ENCODE measurements at places on chromosomes 12 and 14.

- no peak for DNase-seq
These were observed 47.2 kb downstream of the OR9K2 start for GRCh38 chr12:55173456-55173855.

GRCh38 chr14:48417715-48418500 lies 742.5 kb upstream of the MDGA2 start:
- no peak for DNase-seq

DNA sequence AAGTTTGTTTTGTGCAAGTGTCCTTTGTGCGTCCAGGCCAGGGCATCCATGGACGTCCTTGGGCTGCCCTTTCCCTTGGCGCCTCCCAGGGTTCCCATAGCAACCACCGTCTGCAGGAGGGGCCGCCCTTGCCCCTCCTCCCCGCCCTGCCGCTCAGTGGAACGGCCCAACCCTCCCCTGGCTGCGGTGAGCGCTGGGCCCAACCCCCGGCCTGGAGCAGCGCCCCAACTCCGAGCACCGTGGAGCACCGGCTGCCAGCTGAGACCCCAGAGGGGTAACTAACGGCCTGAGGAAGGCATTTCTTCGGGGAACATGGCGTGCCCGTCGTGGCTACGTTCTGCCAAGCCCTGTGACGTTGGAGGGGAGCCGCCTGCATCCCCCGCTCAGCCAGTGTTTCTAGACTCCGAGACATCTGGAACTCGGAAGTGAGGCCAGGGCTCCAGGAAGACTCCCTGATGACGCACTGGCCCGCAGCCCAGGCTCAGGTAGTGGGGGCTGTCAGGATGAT lies 5.3 kb upstream of the ACACB start:
- DNase-seq: no peak

- DNase-seq: no peak
These were observed 74.9 kb downstream of the TSPAN9 start for GRCh38 chr12:3152011-3152511.

GRCh38 chr12:123490089-123490488 lies 32.1 kb downstream of the SNRNP35 start:
- DNase-seq: no peak
